NCI-H1092 treated with DMSO at 0.1 percent for 48 hours (cell line): ENCODE measurements at places on chromosomes 6 and 20.

DNA sequence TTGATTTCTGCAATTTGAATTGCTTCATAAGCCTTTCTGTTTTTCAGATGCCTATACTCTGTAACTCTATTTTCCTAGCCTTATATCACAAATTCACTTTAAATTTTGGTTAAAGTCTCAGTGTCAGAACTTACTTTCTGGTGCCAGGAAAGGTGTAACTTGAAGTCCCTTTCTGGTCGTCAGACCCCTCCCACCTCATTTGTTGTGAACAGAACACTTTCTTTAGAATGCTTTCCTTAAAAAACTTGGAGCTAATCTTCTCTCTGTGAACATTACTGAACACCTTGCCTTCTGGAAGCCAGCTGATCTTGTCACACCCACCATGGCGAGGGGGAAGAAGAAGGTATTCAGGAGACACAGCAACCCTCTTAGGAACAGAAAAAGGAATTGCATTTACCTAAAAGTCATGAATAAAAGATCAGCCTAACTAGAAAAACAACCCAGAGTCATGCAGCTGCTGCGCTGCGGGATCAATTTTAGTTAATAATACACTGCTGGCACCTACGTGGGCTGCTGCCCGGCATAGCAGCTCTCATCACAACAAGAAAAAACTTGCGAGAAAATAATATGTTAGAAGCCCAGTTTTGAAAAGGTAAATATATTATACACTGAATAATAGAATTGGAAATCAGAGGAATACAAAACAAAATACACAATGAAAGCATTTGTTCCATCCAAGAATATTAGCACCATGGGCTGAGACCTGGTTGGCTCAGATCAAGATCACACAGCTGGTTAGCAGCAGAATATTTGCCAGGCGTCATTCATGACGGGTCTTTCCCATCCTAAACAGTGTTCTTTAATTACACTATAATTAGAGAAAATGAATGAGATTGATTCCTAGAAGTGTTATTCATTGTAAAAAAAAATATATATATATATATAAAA lies 5.8 kb upstream of the FAM217A start:
- no peak for DNase-seq

DNA sequence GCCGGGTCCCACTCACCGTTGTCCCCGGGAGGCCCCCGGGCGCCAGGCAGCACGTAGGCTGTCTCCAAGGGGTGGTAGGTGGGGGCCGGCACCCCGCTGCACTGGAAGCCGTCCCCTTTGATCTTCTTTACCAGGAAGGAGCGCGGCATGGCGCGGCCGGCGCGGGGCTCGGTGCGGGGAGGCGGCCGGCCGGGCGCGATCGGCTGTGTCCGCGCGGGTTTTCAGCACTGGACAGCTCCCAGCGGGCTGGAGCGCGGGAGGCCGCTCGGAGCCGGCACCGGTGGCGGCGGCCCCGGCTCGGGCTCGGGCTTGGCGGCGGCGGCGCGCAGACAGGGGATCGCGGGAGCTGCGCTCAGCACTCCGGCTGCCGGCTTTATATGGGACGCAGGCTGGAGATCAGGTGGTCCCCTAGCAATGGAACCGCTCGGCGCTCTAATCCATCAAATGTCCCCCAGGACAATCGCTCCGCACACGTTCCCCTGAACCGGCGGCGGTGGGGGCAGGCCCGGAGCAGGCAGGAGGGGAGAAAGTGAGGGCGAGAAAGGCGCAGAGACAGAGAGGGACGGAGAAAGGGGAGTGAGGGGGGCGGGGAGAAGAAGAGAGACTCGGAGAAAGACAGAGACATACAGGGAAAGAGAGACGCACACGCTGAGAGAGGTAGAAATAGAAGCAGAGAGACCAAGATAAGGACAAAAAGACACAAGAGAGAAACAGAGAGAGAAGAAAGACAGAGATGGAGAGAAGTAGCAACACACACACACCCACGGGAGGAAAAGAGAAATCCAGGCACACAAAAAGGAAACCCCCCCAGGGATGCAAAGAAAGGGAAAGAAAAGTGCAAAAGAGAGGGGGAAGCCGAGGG lies at the start of gene SCRT2:
TSS of gene SCRT2 (minus strand) at position 350 of the 862 bp plus-strand sequence. CDS start at position 149, 201 bp downstream.
- no peak for DNase-seq

- DNase-seq: no peak
Observed at GRCh38 chr6:167963589-167964057, 33.8 kb upstream of the KIF25 start.

GRCh38 chr20:50550531-50550930 lies 40.3 kb downstream of the PTPN1 start:
- DNase-seq: no peak

DNA sequence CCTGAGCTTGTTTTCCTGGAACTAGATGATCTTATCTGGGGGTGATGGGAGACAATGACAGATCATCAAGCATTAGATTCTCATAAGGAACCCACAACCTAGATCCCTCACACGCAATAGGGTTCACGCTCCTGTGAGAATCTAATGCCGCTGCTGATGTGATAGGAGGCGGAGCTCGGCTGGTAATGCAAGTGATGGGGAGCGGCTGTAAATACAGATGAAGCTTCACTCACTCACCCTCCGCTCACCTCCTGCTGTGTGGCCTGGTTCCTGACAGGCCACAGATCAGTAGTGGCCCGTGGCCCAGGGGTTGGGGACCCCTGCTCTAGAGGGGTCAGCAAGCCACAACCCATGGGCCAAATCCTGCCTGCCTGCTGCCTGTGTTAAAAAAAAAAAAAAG lies 435.9 kb downstream of the CD83 start:
- DNase-seq: no peak

DNA sequence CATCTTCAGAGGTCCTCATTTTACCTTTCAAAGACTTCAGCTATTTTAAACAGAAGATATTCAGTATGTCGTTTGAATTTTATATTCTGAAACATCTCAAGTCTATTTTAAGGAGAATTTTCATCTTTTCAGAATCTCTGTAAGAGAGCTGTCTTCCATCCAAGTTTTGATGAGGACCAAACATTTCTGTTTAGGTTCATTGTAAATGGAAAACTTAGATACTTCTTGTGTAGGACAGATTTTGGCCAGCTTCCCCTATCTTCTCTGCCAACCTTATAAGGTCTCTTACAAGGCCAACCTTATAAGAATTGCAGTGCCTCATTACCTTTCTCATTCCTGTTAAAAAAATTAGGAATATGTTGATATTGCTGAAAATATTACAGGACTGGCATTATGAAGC lies 88.1 kb downstream of the AKAP7 start:
- DNase-seq: no peak

- peak; percentile 79 for DNase-seq
Observed at GRCh38 chr20:60255415-60255814, 297.2 kb downstream of the CDH26 start.

GRCh38 chr20:62827311-62828038 lies 10.6 kb downstream of the COL9A3 start:
- no peak for DNase-seq

- no peak for DNase-seq
Observed at GRCh38 chr6:107284805-107285204, 169.5 kb upstream of the BEND3 start.

DNA sequence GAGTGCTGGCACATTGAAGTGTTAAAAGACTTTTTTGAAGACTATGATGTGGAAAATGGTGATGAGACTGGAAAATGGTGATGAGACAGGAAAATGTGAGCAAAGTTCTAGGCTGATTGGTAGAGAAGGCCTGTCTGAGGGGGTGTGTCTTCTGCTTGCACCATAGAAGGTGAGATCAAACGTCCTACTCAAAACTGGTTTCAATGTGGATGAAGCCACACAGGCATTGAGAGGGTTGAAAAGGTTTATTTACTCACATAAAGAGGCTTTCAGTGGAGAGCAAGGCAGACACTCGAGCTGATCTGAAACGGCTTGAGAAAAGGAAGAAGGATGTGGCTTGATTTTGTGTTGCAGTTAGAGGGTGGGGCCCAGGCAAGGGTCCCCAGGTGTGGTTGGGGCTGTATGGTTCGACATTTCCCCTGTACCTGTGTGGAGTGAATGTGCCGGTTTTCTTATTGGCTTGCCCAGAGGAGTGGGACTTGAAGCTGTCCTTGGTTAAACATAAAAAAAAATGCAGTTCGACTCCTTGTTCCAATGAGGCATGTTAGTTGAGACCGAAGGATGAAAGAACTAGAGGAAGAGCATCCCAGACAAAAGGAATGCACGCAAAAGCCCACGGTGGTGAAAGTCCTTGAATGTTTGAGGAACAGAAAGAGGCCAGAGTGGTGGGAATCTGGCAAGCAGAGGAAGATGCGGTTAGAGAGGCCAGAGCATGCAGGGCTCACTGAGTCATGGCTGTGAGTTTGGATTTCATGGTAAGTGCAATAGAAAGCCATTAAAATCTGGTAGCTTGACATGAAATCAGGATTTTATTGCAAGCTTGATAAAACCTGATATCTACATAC lies 172.3 kb downstream of the EPM2A start:
- DNase-seq: no peak

DNA sequence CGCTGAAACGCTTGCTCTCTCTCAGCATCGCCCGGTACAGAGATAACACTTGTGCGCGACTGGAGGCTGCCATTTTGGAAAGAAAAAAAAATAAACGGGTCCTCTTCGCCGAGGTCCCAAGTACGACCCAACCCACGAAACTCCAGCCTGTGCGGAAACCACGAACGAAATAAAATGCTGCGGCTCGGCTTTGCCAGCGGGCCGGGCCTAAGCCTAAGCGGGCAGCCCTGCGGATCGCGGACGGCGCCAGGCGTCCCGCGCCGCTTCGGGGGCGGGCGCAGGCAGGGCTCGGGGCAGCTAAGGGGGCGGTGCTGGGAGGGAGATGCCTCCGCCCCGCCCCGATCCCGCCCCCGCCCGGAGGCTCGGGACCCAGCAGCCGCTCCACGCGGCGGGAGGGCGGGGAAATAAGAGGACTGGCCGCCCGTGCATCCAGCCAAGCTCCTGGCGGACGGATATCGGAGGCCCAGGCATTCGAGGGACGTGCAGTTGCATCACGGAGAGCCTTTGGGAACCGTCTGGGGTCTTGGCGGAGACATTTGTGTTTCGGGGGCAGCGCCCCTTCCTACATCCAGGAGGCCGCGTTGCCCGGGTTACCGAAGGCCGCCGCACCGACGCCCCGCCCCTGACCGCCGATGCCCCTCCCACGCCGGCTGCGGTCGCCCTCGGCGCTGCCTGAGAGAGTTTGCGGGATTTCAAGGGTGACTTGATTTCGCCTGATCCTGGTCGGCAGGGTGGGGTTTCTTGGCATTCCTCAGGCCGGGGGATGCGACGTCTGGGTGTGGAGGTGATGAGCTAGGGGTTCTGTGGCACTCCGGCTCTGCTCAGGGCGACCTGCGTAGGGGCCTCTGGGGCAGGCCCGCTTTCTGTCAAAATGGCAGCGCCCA lies at the start of the genes FARS2 and LYRM4:
TSS of gene FARS2 (plus strand) at position 853 of the 884 bp plus-strand sequence.
TSS of gene LYRM4 (minus strand) at position 290 of the 884 bp plus-strand sequence. CDS start at position 73, 217 bp downstream.
- peak; percentile 72 for DNase-seq

- DNase-seq: peak; percentile 26
Observed at GRCh38 chr6:52284131-52284459, 447 bp downstream of the MCM3 start.

DNA sequence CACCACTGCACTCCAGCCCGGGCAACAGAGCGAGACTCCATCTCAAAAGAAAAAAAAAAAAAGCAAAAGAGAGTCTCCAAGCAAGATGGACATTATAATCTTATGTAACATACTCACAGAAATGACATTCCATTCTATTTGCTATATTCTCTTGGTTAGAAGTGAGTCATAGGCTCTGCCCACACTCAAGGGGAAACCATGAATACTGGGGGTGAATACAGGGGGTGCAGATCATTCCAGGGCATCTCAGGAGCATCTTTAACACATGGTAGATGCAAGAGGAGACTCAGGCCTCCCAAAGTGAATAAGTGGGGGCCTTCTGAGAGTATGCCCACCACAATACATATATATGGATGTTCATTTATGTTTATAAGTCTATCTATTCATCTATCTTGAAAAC lies 18.3 kb upstream of the RANBP9 start:
- no peak for DNase-seq

DNA sequence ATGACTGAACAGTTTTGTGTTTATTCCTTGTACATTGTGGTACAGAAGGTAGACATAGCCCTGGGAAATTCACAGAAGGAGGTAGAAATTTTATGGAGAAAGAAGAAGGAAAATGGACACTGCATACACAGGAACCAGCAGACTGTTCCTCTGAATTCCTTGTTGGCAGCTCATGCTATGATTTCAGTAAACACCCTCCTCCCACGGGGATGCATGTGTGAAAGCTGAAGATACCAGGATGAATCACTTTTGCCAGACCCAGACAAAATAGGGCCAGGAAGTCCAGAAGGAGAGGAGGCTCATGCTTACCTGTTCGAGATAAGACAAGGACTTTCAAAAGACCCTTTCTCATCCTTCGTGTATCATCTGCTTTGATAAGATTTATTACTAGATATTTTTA lies 110.3 kb upstream of the GGTLC1 start:
- DNase-seq: no peak
